ENCODE measurements at places on chromosomes 7 and 10.

GRCh38 chr7:121385800-121386179, 10.3 kb downstream of the FAM3C start:
- no peak for DNase-seq

GRCh38 chr7:102432442-102433218, 745 bp upstream of the ORAI2 start:
- no peak for DNase-seq

DNA sequence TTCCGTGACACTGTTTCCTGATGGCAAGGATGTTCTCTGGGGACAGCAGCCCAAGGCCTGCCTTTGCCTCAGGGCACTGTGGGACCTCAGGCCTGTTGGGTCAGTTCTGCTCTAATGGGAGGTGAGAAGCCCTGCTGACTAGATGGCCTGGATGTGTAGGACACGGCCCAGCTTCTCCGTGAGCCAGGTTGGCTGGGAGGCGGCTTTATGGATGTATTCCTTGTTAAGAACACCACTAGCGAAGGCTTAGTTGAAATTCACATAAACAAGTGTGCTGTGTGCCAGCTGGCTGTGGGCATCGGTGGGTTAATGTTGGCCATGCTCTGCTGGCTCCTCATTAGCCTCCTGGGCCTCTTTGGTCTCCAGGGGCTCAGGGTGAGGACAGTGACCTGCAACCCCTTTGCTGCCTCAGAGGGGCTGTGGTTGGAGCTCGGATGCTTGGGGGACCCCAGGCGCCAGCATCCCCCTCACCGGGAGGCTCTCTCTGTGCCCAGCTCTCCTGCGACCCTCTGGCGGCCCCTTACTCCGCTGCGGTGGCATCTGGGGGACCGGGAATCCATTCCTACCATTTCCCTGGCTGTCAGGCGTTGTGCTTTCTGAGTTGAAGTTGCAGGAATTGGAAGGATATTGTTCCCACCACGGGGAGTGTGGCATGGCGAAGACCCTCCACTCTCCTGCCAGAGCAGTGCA, 22.8 kb upstream of the DPYSL4 start:
- DNase-seq, result no peak

DNA sequence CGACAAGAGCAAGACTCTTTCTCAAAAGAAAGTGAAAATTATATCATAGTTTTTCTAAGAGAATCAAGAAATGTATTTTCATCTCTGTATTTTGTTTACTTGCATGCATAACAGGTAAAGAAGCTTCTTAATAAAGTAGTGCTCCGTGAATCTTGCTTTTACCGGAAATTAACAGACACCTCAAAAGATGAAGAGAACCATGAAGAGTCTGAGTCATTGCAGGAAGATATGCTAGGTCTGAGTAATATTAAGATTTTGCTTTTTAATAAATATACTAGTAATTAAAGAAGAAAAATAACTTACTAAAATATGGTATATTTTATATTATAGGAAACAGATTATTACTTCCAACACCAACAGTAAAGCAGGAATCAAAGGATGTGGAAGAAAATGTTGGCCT, 39.5 kb upstream of the STOX1 start:
- DNase-seq, result no peak

- no peak for DNase-seq
Measured at GRCh38 chr10:67506083-67506756, 189.8 kb downstream of the CTNNA3 start.

- DNase-seq, result no peak
Measured at GRCh38 chr10:25531457-25532061, 356.8 kb downstream of the GPR158 start.

DNA sequence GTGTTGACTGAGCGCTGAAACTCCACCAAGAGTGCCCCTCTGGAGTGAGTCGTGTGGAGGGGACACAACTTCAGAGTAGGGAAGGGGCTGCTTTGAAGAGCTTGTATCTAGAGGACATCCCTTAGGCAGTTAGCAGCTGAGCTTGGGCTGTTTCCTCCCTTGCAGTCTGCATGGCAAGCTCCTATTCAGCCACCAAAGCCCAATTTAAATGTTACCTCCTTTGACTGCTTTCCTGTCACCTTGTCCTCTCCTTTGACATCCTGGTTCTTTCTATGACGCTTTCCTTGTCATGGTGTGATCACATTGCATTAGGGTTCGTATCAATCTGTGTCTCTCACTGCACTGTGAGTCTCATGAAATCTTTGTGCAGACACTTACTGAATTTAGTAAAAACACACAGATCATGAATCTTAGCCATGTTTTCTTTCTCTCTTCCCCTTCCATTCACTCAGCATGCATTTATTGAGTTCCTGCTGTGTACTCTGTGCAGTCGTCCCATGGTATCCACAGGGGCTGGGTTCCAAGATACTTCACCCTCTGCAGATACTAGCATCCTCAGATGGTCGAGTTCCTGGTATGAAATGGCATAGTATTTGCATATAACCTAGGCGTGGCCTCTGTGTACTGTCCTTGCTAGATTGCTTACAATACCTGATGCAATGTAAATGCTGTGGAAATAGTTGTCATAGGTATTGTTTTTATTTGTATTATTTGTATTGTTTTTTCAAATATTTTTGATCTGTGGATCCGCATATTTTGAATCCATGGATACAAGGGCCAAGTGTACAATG, 228.5 kb downstream of the CCDC3 start:
- DNase-seq, result no peak

GRCh38 chr10:124002391-124003069, 90.9 kb downstream of the CHST15 start:
- DNase-seq, result no peak

GRCh38 chr10:127364034-127364433, 167.6 kb upstream of the INSYN2A start:
- DNase-seq, result no peak

DNA sequence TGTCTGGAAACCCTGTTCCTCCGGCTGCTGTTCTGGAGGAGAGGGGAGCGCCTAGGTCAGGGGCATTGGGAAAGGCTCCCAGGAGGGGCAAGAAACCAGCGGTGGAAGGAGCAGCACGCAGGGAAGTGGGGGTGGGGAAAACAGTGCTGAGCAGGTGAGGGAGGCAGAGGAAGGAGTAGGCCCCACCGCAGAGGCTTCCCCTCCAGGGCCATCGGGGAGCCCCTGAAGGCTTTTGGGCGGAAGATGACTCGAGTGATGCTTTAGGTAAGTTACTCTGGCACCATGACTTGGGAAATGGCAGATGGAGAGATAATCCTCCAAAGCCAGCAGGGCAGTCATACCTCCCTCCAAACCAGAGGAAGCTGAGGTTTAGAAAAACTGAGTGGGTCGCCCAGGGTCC, 106.5 kb upstream of the ANLN start:
- no peak for DNase-seq

GRCh38 chr7:28182071-28182471, 1.5 kb upstream of the JAZF1 start:
- no peak for DNase-seq

DNA sequence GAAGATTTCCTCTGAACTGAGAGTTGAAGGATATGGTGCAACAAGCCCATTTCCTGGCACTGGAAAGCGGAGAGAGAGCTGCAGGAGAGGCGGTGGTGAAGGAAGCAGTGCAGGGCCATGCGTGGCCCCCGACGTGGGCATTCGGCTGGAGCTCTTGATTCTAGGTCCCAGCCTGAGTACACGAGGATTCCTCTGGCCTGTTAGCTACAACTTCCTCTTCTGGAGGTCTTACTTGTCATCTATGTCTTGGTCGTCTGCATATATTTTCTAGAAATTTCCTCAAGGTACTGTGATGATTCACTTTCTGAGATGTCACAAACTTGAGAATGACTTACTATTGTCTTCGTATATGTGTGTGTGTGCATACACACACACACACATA, 59.2 kb upstream of the JAZF1 start:
- no peak for DNase-seq

- no peak for DNase-seq
Measured at GRCh38 chr7:129210256-129210988, 14.4 kb upstream of the AHCYL2 start.

DNA sequence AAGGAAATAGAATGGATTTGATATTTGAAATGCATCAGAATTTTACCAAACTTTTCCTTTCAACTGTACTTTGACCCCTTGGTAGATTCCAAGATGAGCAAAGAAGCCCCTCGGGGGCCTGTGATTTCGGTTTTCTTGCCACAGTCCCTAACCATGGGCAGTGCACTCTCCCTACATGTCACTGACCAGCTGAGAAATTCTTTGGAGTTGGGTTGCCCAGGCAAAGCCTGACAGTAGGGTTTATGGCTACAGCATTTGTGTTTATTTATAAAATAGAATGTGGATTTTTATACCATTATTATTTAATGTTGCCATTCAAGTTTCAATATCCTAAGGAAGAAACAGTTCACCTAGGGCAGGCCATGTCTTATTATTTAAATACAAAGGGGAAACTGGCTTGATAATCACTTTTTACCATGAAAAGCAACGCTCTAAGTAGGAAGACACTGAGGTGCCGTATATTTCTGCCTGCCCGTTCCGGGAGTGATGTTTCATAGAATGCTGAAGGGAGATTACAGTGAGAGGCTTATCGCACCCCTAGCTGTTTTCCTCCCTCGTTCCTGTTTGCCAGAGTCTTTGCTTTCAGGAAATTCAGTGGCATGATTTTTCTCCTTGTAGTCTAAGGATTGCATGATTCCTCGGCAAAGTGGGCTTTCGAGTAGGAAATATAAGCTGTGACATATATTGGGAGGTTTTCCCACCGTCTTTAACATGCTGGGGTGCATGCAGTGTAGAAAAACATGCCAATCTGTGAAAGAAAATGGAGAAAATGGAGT, 35.8 kb downstream of the WIPF3 start:
- DNase-seq, result no peak

- no peak for DNase-seq
Measured at GRCh38 chr7:48096273-48096672, 7.2 kb downstream of the UPP1 start.

DNA sequence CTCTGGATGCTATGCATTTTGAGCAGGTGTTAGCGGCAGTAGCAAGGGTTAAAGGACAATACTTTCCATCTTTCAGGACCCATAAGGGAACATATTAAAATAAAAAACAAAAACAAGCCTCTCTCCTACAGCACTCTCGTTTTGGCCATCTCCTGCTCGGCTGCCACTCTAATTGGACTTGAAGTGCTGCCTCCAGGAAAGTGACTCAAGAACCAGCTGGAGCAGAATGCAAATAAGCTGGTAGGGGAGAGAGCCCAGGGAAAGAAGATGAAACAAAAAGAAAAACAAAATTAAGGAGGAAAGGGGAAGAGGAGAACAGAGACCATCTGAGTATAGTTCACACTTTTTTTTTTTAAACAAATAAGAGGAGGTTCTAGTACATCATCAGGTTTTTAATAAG, 65.6 kb downstream of the HBP1 start:
- DNase-seq, result no peak

DNA sequence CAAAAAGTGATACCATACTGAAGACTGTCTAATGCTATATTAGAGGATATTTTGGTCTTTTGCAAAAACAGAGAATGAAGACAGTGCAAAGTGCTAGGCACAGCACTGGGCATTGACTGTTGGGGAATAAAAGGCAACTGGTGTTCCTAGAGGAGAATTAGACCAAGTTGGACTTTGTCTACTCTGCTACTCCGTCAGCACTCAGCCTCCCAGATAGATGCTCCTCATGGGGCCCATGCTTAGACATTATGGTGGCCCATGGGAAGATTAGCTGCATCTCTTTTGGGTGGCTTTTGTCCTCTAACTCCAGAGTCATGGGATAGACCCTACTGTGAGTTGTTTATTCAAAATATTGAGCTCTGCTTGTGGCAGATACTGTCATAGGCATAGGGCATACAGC, 113.5 kb downstream of the RBM20 start:
- no peak for DNase-seq

All from T-helper 1 cell (primary cell).